Caco-2 (cell line): ENCODE measurements at places on chromosomes 1 and 21.

GRCh38 chr1:205811660-205812059 is 1.3 kb downstream of the SLC41A1 start:
- H3K27ac ChIP-seq, result no peak overlapping the region
- peaks cover 5% of the 10 kb centered on the region; the same call in 1 of the 2 replicates for H3K4me1 ChIP-seq
- DNase-seq, result no peak
- no peaks in the 10 kb centered on the region for H3K36me3 ChIP-seq

DNA sequence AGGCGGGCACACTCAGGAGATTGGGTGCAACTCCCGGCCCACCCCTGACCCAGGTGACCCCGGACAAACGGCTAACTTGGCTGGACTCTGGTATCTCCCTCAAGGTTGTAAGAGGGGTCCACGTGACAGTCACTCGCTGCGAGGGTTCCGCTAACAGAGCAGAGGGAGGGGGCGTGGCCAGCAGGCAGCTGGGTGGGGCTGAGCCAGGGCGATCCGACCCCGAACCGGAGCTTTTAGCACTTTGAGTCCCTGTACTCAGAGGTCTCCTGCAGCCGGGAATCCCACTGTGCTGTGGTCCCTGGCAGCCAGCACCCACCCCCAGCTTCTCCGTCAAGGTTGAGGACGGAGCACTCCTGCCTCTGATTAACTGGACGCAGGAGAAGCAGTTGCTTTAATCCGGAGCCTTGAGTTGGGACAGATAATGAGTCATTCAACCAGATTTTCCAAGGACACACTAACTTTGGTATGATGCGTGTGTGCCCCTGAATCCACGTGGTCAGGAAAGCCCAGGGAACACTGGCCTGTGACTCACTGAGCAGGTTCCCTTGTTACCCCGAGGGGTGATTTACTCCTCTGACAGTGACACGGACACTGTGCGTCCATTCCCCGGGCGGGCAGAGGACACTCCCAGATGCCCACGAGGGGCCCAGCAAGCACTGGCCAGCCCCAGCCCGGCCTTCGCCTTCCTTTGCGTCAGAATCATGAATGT is 16.8 kb downstream of the TRPM2 start:
- no peaks in the 10 kb centered on the region for H3K36me3 ChIP-seq
- no peaks in the 10 kb centered on the region for H3K27me3 ChIP-seq
- no peak overlapping the region for H3K27ac ChIP-seq

DNA sequence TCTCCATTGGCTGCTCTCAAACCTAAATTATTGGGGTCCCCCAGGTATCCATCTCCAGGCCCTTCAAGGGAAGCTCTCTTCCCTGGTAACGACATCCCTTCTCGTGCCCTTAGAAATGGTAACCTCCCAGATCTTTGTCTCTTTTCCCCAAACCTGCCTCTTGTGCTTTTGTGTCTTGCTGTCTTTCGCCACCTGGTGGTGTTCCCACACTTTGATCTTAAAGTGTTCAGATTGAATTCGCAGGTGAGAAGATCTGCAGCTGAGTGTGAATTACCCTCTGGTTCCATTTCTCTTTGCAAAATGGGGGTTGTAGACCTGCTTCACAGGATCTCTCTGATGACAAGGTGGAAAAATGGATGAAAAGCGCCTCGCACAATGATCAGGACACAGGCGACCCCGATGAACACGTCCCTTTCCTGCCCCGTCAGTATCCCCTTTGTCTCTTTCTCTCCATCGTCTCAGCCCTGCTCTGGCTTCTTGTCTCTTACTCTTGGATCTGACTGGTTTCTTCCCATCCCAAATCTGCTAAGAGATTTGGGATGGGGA is 53.1 kb downstream of the DOP1B start:
- no peak overlapping the region for H3K4me3 ChIP-seq
- no peaks in the 10 kb centered on the region for H3K36me3 ChIP-seq
- no peaks in the 10 kb centered on the region for H3K27me3 ChIP-seq
- peaks cover 16% of the 10 kb centered on the region for H3K4me1 ChIP-seq
- DNase-seq, result peak; percentile 74
- peak overlapping the region; percentile 81 for H3K27ac ChIP-seq

- H3K27ac ChIP-seq, result peak overlapping the region; percentile 48
- DNase-seq, result no peak
- peaks cover 27% of the 10 kb centered on the region for H3K4me1 ChIP-seq
- peaks cover 5% of the 10 kb centered on the region for H3K36me3 ChIP-seq
Observed at GRCh38 chr1:153649137-153649862, 9.2 kb upstream of the SNAPIN start.

DNA sequence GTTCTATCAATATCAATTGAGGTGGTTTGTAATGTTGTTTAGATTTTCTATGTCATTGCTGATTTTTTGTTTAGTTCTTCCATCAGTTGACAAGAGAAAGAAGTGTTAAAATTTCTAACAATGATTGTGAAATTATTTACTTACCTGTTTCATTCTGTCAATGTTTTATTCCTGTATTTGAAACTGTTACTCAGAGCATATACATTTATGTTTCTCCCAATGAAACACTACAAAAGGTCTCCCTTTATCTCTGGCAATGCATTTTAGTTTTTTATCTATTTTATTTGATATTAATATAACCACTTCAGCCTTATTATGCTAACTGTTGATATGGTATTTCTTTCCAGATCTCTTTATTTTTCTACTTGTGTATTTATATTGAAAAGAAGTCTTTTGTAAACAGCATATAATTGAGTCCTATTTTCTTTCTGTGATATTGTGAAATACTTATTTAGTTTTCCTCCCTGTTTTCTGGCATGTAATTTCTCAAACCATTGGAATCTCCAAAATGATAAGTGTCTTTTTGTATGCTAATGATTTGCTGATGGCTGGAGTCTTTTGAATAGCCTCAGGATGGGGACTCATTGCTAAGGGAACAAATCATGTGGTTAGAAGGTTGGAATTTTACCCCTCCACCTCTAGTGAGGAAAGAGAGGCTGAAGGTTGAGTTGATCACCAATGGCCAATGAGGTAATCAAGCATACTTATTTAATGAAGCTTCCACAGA is 122.0 kb downstream of the ADSS2 start:
- no peak overlapping the region for H3K27ac ChIP-seq
- H3K4me1 ChIP-seq, result peaks cover 28% of the 10 kb centered on the region

DNA sequence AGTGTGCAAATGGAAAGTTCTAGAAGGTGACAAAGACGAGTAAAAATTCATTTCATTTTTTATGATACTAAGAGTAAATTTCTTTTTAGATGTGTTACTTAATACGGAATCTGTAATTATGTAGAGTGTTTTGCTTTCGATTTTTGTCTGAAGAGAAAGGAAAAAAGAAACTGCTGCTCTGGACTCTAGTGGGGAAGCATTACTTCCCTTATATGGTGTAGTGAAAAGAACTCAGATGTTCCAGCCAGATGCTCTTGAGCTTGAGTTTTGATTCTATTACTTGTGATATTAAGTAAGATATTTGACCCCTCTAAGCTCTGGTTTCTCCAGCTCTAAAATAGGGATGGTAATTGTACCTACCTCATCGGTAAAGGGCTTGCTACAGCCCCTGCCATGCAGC is 12.2 kb upstream of the GPR161 start:
- no peaks in the 10 kb centered on the region for H3K27me3 ChIP-seq
- H3K4me3 ChIP-seq, result no peak overlapping the region

- no peak for DNase-seq
- no peaks in the 10 kb centered on the region for H3K27me3 ChIP-seq
- no peaks in the 10 kb centered on the region for H3K36me3 ChIP-seq
- H3K27ac ChIP-seq, result no peak overlapping the region
Observed at GRCh38 chr1:222284466-222284865, 263.4 kb downstream of the HHIPL2 start.

- no peaks in the 10 kb centered on the region for H3K36me3 ChIP-seq
- H3K4me3 ChIP-seq, result no peak overlapping the region
Observed at GRCh38 chr1:38018864-38019343, 6.4 kb downstream of the UTP11 start.

DNA sequence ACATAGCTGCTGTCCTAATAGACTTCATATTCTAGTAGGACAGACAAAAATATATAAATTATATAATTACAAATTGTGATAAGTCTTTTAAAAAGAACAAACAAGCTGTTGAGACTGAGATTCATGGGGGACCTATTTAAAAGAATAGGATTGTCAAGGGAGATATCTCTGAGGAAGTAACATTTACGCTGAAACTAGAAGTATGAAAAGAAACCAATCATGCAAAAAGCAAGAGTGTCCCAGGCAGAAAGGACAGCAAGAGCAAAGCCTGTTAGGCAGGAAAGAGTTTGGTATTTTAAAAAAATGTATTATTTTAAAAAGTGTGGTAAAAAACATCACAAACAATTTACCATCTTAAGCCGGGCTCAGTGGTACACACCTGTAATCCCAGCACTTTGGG is 9.1 kb upstream of the METTL13 start:
- no peaks in the 10 kb centered on the region for H3K36me3 ChIP-seq
- no peaks in the 10 kb centered on the region for H3K27me3 ChIP-seq
- H3K27ac ChIP-seq, result no peak overlapping the region

GRCh38 chr21:36195613-36196012 is 39.0 kb downstream of the DOP1B start:
- DNase-seq, result no peak
- no peak overlapping the region for H3K27ac ChIP-seq
- H3K4me3 ChIP-seq, result no peak overlapping the region

GRCh38 chr1:43924516-43924915 is 9.1 kb upstream of the ARTN start:
- H3K27me3 ChIP-seq, result no peaks in the 10 kb centered on the region
- H3K4me3 ChIP-seq, result no peak overlapping the region
- DNase-seq, result no peak
- H3K4me1 ChIP-seq, result no peaks in the 10 kb centered on the region
- H3K27ac ChIP-seq, result no peak overlapping the region
- H3K36me3 ChIP-seq, result no peaks in the 10 kb centered on the region

DNA sequence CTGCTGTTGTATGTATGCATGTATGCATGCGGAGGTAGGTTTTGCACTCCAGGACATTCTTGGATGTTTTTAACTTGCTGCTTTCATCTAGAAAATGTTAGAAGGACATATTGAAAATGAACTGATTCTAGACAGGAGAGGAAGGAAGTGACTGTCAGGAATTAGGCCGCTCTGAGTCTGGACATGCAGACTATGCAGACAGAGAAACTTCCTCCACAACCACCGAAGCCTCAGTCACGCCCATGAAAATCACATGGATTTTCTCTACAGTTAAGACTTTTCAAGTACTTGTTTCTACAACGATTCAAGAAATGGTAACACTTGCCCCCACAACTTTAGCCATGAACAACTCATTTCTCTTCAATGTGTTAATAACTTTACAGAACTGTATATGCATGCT is 211.1 kb downstream of the SMYD3 start:
- no peaks in the 10 kb centered on the region for H3K27me3 ChIP-seq
- no peak overlapping the region for H3K27ac ChIP-seq
- H3K36me3 ChIP-seq, result no peaks in the 10 kb centered on the region
- no peak overlapping the region for H3K4me3 ChIP-seq

DNA sequence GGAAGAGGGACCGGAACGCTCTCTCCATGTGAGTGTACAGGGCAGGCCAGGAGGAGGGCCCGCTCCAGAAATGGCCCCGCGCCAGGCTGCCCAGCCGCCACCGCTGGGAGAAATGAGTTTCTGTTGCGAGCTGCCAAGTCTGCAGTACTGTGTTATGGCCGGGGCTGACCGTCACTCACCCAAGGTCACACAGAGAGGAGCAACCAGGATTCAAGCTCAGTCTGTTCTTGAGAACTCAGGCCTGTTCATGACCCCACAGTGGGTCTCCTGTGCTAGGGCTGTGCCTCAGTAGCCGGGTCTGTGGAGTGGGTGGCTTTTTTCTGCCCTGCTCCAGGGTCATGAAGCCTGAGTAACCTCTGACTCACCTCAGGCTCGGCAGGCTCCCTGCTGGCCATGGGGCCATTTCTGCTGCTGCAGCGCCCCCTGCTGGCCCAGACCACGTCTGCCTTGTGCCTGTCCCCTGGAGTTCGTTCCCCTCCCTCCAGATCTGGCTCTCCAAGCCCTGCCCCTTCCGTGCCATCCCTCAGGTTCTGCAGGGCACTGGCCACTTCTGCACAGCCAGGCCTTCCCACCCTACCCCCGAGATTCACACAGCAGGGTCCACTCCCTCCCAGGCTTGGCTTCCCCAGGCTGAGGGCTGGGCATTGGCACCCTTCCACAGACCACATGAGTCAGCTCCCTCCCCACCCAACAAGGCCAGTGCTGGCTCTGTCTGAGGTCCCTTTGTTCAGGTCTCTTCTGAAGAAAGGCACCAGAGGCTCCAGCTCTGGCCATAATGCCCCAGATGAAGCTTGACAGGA is 51.8 kb downstream of the EDN2 start:
- peaks cover 24% of the 10 kb centered on the region for H3K4me1 ChIP-seq
- DNase-seq, result peak; percentile 72
- peak overlapping the region; percentile 40 for H3K27ac ChIP-seq

DNA sequence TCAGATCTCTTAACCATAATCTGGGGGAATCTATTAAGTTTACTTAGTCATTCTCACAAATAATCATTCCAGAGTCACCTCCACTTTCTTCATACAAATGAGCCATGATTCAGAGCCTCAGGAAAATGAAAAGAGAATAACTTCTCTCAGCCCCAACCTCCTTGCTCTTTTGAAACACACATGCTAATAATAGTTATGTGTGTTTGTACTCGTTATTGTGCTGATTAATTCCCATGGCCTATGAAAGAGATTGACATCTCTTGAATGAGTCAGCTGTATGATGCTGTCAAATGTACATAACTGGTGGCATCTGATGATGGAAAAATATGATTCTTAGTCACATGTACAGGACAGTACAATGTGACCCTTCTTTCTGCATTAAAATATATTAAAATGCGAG is 41.5 kb downstream of the DTL start:
- DNase-seq, result no peak
- peaks cover 8% of the 10 kb centered on the region; the same call in 1 of the 2 replicates for H3K4me1 ChIP-seq
- no peak overlapping the region for H3K27ac ChIP-seq
- H3K36me3 ChIP-seq, result no peaks in the 10 kb centered on the region

GRCh38 chr21:30256100-30256499 is 26.6 kb downstream of the KRTAP24-1 start:
- no peaks in the 10 kb centered on the region for H3K4me1 ChIP-seq
- no peak overlapping the region for H3K4me3 ChIP-seq
- H3K36me3 ChIP-seq, result no peaks in the 10 kb centered on the region
- H3K27me3 ChIP-seq, result no peaks in the 10 kb centered on the region

DNA sequence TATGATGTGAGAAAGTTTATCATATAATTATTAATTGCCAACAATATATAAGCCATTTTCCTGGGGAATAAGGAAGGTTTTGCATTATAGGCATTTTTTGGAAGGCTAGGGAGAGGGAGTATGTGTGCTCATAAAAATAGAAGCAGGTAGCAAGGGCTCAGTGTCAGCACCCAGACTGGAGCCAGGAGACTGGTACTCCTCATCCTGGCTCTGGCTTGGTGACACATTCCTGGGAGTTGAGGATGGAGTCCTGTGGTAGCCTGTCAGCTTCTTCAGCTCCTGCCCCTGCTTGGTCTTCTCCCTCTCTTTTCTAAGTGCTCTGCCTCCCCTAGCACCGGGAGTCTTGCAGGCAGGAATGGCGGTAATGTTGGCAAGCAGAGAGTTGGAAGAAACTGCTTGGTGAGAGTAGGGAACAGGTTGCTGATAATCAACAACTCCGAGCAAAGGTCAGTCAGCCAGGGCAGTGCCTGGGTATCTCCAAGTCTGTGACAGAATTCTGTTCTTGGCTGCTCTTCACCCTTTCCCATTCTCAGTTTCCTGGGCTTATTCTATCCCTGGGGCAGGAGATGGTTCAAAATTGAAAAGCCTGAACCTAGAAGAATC is 23.0 kb downstream of the GIPC2 start:
- no peaks in the 10 kb centered on the region for H3K4me1 ChIP-seq
- no peaks in the 10 kb centered on the region for H3K27me3 ChIP-seq
- H3K27ac ChIP-seq, result no peak overlapping the region
- no peaks in the 10 kb centered on the region for H3K36me3 ChIP-seq
